Stimulated activated CD8-positive, alpha-beta memory T cell treated with anti-CD3 and anti-CD28 coated beads, Interleukin-4, amount 100 ng/mL, for 1 hour (primary cell): ENCODE measurements at places on chromosomes 7 and 10.

- no peak for DNase-seq
Observed at GRCh38 chr7:99820408-99821027, 7.3 kb upstream of the CYP3A43 start.

GRCh38 chr10:125684581-125684980 is 1.6 kb upstream of the TEX36 start:
- no peak for DNase-seq

DNA sequence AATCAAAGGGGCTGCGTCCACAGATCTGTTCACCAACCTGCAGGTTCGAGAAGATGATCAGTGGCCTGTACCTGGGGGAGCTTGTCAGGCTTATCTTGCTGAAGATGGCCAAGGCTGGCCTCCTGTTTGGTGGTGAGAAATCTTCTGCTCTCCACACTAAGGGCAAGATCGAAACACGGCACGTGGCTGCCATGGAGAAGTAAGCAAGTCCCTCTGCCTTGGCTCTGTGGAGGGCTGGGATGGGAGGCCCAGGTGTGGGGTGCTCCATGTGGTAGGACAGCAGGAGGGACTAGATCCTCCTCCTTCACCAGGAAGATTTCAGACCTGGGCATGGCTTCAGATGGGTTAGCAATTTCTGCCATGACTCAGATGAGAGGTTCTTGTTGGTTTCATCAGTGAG is 25.9 kb downstream of the HKDC1 start:
- no peak for DNase-seq

DNA sequence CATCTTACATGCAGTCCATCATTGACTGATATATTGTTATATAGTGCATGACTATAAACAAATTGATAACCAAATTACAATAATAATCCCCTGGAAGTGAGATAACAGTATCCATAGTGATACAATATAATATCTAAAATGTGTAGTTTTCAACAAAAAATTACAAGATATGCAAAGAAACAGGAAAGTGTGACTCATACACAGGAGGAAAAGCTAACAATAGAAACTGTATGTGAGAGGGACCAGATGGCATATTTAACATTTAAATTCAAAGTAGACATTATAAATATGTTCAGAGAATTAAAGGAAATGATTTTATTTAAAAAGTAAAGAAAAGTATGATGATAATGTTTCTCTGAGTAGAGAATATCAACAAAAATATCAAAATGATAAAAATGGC is 8.0 kb downstream of the OR9A2 start:
- DNase-seq = no peak
